NCI-H2081 treated with DMSO at 0.1 percent for 48 hours (cell line): ENCODE measurements at places on chromosomes 16 and 17.

DNA sequence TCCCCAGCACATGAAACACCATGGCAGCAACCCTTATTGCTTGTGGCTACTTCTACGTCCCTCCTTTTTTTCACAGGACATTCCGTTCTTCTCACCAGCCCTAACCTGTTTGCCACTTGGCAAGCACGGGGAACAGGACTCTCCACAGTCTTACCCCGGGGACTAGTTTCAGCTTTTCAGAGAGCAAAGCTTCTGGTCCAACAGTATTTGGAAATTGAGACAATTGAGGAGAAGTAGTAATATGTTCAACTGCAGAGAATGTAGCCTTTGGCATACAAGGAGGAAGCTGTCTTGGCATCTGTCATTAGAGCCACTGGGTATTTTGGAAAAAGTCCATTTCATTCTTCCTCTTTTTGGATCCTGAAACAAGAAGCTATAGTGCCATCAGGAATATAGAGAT, 65.7 kb downstream of the MAP2K6 start:
- DNase-seq = no peak

GRCh38 chr17:62164747-62165722, 100.0 kb upstream of the MED13 start:
- no peak for DNase-seq

GRCh38 chr16:23724096-23724784, 11.2 kb upstream of the ERN2 start:
- DNase-seq = no peak

- no peak for DNase-seq
Observed at GRCh38 chr17:68612209-68612922, 11.2 kb upstream of the FAM20A start.

GRCh38 chr16:35363510-35363909, 1904.1 kb downstream of the TP53TG3F start:
- no peak for DNase-seq

DNA sequence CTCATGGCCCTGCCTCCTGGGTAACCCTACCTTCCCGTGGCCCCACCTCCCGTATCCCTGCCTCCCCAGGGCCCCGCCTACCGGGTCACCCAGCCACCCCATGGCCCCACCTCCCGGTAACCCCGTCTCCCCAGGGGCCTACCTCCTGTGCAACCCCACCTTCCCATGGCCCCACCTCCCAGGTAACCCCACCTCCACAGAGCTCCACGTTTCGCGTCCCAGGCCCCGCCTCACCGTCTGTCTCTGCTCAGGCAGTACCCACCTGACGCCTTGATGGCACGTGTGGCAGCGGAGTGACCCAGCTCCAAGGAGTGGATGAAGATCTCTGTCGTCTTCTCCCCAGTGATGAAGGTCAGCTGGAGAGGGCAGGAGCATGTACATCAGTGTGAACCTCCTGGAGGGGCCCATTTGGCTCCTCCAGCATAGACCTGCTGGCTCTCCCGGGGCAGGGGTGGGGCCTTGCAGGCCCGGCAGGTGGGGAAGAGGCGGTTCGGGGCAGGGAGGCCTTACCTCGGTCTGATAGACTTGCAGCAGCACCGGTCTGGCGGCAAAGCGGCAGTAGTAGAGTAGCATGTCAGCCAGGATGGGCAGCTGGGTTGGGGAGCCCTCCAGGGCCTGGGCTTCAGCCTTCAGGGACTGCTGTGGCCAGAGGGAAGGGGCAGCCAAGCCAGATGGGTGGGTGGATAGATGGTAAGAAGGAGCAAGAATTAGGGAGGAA, 18.7 kb upstream of the PIK3R6 start:
- DNase-seq = no peak

DNA sequence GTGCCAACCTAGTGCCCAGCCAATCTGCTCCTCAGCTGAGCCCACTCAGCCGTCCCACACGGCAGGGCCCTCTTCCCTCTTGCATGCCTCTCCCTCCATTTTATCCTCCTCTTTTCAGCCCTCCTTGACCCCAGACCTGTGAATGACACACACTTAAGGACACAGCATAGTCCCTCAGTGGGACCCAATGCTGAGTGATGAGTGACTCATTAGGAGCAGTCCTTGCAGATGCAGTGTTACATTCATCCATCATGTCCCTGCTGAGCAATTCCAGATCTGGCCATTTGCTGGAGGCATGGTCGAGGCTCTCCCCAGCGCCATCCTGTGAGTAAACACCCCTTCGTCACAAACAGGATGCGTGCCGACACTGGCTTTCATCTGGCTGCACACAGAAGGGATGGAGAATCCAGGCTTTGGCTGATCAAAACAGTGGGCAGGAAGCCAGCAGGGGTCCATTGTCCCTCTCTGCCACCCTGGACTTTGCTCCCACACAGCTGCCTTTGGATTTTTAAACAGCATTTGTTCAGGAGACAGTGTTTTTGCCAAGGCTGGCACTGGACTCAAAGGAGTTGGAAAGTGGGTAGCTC, 122.6 kb downstream of the AXIN2 start:
- no peak for DNase-seq

GRCh38 chr17:48603959-48604769, 622 bp downstream of the HOXB6 start:
- DNase-seq = no peak

DNA sequence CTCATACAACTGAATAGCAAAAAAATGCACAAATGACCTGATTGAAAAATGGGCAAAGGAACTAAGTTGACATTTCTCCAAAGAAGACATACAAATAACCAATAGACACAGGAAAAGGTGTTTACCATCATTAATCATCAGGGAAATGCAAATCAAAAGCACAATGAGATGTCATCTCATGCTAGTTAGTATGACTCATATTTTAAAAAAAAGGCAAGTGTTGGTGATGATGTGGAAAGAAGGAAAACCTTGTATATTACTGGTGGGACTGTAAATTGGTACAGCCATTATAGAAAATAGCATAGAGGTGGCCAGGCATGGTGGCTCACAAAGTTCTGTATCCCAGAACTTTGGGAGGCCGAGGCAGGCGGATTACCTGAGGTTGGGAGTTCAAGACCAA, 232.5 kb upstream of the ZFHX3 start:
- DNase-seq = no peak

- no peak for DNase-seq
Observed at GRCh38 chr16:81913222-81913621, 98.0 kb downstream of the SDR42E1 start.

- no peak for DNase-seq
Observed at GRCh38 chr17:81294512-81295030, 536 bp downstream of the SLC38A10 start.

GRCh38 chr17:80625627-80626026, 81.0 kb downstream of the RPTOR start:
- no peak for DNase-seq
